Occipital lobe (tissue), 3 donors: ENCODE measurements at places on chromosomes 16 and 17.

- no peak for DNase-seq
Measured at GRCh38 chr17:43316522-43317142, 82.2 kb upstream of the ARL4D start.

- DNase-seq: no peak
Measured at GRCh38 chr16:79712276-79712675, 111.7 kb upstream of the MAF start.

DNA sequence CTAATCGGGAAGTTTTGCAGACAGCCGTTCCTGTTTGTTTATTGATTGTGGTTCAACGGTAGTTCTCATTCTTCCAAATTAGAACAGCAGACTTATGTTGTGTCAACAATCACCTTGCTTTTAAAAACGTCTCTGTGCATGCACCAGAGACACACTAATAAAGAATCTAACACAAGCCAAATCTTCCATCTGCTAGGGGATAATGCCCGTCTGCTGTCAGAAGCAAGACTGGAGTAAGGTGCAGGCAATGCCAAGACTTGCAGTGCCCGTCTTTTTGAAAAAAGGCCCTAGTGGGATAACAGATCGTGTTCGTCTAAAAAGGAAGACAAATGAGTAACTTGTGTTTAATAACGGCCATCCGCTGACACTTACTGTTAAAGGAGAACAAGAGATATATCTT, 158.4 kb downstream of the KCNJ2 start:
- DNase-seq: no peak

- no peak for DNase-seq
Measured at GRCh38 chr16:81684242-81684837, 94.8 kb upstream of the PLCG2 start.

- DNase-seq: no peak
Measured at GRCh38 chr16:65118871-65119270, 3.0 kb downstream of the CDH11 start.

DNA sequence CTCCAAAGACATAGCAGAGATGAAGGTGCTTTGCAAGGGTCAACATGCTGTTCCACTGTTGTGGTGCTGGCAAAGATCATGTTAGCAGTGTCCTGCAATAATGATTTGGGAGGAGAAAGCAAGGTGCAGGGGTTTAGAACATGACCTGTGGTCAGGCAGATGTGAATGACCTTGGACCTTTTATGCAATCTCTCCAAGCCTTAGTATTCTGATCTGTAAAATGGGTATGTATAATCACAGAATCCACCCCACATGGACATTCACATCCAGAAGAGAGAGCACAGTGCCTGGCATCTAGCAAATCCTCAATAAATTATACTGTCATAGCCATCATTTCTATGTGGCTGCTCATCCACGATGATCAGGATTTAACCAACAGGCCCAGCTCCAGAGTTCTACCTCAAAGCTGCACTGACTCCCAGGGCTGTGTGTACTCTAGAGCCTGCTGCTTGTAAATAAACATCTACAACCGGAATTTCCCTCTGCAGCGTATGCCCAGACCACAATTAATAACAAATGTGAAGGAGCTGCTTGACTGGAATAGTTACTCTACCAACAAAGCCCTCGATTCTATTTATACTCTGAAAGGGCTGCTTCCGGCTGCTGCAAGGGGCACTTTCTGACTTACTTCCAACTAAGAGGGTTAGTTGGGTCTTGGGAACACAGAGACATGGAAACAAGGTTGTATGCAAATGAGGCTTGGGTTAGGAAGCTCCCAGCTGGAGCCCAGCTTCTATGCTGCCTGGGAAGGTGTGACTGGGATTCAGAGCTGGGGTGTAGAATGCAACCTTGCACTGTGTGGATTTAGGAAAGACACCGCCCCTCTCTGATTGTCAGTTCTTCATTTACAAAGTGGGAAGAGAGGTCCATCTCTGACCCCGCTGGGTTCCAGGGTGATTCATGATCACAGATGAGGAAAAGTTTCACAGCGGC, 265.2 kb downstream of the XYLT1 start:
- DNase-seq: no peak

GRCh38 chr16:1244881-1245280, 4.4 kb downstream of the TPSAB1 start:
- DNase-seq: no peak

GRCh38 chr16:61237884-61238485, 798.3 kb downstream of the CDH8 start:
- DNase-seq: no peak

- no peak for DNase-seq
Measured at GRCh38 chr16:78381060-78381459, 281.6 kb downstream of the WWOX start.

GRCh38 chr16:22192261-22193062, 13.6 kb upstream of the EEF2K start:
- peak; percentile 11 for DNase-seq

GRCh38 chr17:51722994-51723393, 435.5 kb downstream of the CA10 start:
- DNase-seq: no peak

DNA sequence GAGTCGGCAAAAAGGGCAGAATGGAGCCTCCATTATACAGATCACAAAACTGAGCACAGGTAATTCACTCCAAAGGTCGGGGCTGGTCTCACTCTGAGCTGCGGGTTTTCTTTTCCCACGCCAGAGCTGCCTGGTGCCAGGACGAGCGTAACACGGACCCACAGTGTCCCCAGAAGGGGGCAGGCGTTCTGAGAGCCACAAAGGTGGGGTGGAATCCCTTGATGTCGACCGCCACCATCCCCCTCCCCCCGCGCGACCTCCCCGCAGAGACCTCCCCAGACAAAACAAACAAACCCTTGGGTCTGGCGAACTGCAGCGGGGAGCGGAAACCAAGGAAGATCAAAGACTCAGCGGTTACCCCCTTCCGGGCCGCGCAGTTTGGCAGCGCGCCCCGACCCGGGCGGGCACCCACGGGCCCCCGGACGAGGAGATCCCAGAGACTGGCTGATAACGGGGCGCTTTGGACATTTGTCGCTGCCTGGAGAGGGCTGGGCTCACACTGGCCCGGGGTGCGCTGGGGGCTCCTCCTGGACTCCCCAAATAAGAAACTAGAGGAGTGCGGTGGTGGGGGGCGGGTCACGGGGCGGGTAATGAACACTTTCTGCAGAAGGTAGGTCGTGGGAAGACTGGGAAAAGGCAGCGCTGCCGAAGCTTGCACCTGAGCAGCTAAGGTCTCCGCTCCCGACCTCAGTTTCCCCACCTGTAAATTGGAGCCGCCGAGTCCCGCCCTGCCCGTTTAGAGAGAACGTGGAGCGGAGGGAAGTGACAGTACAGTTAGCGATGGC, 664 bp upstream of the NKD1 start:
- DNase-seq: no peak

GRCh38 chr17:43873091-43873490, 26.1 kb downstream of the CD300LG start:
- DNase-seq: no peak

GRCh38 chr16:79008036-79008868, 592.3 kb downstream of the MAF start:
- no peak for DNase-seq

- DNase-seq: no peak
Measured at GRCh38 chr16:54506214-54506580, 219.6 kb upstream of the IRX3 start.

GRCh38 chr16:15502041-15502725, 67.8 kb downstream of the BMERB1 start:
- DNase-seq: no peak

GRCh38 chr16:23408823-23409298, 44.1 kb downstream of the COG7 start:
- peak; percentile 71 for DNase-seq

DNA sequence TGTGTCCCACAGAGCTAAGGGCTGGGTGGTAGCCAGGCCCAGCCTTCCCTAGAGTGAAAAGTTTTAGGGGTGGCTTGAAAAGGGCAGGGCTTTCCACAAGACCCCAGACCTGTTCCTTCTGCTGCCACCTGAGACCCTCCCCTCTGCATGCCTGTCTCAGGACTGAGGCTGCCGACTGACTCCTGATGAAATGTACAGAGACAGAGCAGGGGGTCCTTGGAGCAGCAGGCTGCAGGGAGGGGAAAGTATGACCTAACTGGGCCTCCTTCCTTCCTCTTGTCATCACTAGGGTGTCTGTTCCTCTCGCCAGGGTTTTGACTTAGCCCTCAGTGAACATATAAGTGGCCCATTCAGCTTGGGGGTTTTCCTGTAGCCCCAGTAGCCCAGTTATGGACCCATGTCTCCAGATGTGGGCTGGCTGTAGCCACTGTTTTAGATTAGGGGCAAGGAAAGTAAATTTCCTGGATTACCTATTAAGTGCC, 14.9 kb upstream of the NFATC3 start:
- DNase-seq: no peak

GRCh38 chr16:4870138-4870671, 22.9 kb downstream of the UBN1 start:
- DNase-seq: no peak

GRCh38 chr16:84302111-84302954, 7.7 kb downstream of the WFDC1 start:
- no peak for DNase-seq

DNA sequence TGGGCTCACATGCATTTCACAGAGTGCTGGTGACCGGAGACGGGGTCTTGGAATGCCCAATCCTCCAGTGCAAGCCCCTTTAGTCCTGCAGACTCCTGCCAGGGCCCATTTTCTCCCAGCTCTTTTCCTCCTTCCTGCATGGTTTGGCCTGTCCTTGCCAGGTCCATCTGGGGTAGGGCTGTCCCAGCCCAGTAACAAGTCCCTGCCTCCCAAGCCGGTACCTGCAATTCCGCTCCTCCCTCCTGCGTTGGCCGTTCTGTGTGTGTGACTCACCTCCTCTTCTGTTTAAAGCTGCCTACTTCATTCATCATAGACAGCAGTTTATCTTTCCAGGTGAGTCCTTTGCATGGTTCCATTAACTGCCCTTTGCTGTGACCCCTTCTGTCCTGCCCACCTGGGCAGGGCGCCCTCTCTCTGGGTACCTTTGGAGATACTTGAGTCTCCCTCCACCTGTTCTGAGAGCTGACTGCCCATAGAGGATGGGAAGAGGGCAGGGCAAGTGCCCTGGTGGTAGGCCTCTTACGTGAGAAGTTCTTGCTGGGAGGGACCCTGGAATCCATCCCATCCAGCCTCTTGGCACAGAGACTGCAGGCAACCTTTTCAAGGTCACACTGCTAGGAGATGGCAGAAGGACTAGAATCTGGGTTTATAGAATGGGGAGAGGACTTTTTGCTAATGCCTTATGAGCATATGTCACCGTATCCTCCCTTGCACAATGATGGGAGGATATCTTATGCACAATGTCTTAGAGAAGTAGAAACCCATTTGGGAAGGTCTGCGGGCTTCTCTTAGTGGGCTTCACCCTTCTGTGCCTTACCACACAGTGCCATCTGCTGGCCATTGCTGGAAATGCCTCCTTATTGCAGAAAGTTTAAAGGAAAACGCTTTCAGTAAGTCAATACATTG, 29.7 kb upstream of the LGALS9 start:
- peak; percentile 41 for DNase-seq

GRCh38 chr16:14373896-14374295, 256.2 kb downstream of the PARN start:
- no peak for DNase-seq

GRCh38 chr16:60945225-60945624, 1091.0 kb downstream of the CDH8 start:
- no peak for DNase-seq
